ENCODE measurements at places on chromosomes 3 and 15. TPM values are rescaled to one million over a fixed set of nuclear protein-coding genes. Genes with fewer than 3 reads are reported as not detected.

Gene CELF6
- polyA plus RNA-seq, result 0.16 TPM

Gene GPR62
- not detected for polyA plus RNA-seq

DNA sequence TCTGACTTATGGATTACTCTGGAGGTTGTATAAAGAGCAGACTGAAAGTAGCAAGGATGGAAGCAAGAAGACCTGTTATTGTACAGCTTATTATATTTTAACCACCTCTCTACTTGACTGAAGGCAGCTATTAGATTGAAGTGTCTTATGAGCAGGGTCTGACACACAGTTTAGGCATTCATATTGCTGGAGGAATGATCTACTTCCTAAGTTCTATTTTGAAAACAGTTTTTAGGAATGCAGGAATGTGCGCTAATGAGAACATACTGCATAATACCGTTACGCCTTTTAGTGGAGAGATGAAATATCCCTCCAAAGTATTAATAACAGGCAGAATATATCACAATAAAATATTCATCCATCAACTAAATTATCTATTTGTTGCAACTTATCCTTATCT, 193.3 kb downstream of the ISL2 start:
- DNase-seq, result no peak

GRCh38 chr15:95503640-95504225, 826.8 kb upstream of the NR2F2 start:
- no peak for DNase-seq

DNA sequence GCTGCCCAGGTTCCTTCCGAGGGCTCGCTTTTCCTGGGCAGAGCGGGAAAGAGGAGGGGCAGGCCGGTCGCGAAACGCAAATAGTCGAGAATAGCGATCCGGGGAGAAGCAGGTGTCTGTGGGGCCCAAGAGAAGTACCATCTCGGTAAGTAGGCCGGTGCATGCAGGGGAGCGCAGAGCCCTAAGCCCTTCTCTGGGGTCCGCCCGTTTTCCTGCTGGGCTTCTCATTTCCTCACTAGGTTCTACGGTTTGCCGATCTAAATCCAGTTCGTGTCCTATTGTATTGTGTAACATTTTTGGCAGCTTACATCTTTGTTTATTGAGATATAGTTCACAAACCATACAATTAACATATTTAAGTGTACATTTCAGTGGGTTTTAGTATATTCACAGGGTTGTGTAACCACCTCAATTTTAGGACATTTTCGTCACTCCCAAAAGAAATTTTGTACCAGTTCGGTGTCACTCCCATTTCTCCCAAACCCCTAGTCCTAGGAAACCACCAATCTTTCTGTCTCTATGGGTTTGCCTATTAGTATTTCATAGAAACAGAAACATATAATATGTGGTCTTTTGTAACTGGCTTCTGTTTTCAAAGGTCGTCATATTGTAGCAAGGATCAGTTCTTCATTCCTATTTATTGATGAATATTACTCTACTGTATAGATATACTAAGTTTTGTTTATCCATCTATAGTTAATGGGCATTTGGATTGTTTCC, 6.8 kb upstream of the TRIM69 start:
- DNase-seq, result no peak

GRCh38 chr3:104901396-104901795, 465.3 kb upstream of the ALCAM start:
- no peak for DNase-seq

All from BJ (cell line).